NAMALWA (cell line): ENCODE measurements at places on chromosomes 16 and 17.

- no peak for DNase-seq
These were observed 20.2 kb downstream of the CACNG4 start for GRCh38 chr17:66984730-66985129.

DNA sequence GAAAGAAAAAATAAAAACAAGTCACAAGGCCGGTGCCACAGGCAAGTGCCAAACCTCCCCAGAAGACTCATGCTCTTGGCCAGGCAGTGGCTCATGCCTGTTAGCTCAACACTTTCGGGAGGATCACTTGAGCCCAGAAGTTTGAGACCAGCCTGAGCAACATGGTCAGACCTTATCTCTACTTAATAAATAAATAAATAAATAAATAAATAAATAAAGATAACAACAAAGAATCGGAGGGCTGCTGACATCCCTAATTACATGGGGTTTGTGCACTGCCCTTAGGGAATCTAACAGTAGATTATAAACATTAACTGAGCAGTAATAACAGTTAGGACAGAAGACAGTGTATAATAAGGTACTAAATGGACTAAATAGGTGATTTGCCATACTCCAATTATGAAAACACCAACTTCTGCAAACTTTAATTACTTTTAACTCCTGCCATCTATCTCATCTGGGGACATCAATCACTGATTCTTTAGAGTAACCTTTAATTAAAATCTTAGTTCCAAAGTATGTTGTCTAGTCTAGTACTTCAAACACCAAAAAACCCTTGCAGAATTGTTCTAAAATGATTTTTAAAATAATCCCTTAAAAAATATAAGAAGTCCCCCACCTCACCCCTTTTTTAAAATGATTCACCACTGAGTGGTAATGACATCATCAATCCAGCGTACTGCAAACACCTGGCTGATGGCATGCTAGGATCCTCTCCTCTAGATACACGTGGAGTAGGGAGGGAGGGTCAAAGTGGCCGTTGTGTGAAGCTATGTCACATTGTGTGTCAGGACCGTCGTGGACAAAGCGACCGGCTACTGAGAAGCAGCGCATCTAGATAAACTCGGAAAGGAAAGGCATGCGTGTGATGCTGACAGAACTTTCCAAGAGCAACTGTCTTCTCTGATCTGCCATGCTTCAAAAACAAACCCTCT is 28.5 kb downstream of the CYTH1 start:
- DNase-seq: no peak

GRCh38 chr17:66349521-66350254 is 47.3 kb downstream of the PRKCA start:
- no peak for DNase-seq

DNA sequence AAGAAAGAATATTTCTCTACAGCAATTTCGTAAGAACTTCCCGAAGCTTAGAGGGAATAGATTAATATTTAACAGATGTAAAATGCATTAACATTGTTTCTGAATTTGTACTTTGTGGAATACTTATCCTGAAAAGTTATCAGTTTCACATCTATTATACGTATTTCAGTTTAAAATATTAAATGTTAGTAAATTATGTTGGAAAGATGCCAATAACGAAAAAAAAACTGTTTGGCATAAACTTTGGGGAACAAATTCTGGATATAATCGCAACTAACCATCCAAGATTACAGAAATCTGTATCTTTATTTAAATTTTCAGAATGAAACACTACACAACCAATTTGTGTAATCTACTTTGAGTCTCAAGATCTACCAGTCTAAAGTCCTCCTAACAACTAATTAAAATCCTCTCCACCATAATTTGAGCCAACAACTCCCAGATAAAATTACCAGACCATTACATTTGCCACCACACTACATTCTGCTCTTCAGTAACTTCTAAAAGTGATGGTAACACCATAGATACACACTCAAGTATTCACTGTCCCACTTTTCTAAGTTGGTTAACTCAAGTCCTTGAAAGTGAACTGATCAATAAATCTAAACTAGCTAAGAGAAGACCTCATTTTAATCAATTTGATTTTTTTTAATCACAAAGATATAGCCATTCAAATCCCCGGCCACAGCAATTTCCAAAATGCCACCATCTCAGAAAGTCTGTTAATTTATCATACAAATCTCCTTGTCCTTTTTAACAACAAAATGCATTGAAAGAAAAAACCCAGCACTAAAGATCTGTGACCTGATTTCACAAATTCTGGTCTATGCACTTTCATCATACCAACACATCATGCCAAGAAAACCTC is 2.0 kb downstream of the SIAH1 start:
- no peak for DNase-seq

- no peak for DNase-seq
These were observed 90.1 kb downstream of the KCNJ2 start for GRCh38 chr17:70259400-70259799.

GRCh38 chr16:65099607-65100006 is 22.3 kb downstream of the CDH11 start:
- no peak for DNase-seq

DNA sequence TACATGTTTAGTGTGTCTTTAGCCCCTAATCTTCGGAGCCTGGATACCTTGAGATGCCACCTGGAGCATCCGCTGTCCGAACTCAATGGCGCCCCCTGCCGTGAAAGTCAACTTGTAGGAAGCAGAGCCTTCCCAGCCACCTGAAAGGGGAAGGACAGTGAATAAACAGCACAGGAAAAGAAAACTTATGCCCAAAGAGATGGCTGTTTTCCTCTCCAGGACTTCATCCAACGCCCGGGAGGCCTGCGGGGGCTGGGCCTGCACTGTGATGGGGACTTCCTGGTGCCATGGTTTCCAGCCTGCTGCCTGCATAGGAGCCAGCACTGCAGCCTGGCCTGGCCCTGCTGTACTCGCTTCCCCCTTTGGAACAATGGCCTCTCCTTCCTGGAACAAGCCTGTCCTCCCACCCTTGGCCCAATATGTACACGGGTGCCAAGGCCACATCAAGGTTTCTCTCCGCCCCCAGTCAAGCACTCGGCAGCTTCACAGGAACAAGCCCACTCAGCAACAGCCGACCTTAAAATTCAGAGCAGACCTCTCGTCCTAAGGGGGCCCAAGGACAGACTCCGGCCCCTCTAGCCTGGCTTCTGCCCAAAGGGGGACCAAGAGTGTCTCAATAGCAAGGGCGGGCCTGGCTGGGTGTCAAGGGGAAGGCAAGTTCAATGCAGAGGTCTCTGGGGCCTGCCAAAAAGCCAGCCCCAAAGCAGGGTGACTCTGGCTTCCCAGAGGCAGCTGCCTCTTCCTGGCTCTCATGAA is 4.5 kb upstream of the UNC13D start:
- peak; percentile 52 for DNase-seq

GRCh38 chr17:57038486-57038885 is 46.6 kb upstream of the AKAP1 start:
- no peak for DNase-seq

- DNase-seq: no peak
These were observed 5.8 kb upstream of the FASN start for GRCh38 chr17:82103553-82104451.

GRCh38 chr17:47829870-47830269 is 1.5 kb downstream of the MRPL10 start:
- no peak for DNase-seq

GRCh38 chr17:49226771-49227435 is 3.7 kb downstream of the PHOSPHO1 start:
- DNase-seq: peak; percentile 65

- DNase-seq: no peak
These were observed 8.8 kb upstream of the SALL1 start for GRCh38 chr16:51159865-51160264.

DNA sequence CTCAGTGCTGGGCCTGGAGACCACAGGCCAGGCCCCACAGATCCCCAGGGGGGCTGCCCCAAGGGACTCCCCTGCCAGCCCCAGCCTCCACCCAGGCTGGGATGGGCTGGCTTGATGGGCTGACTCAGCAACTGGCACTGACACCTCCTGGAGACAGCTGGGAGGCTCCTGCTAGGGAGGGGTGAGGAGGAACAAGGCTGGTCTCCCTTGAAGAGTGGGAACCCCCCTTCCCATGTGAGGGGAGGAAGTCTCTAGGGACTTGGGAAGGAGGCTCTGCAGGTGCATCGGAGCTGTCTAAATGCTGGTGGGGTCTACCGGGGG is 10.4 kb downstream of the NHERF1 start:
- DNase-seq: no peak
